ENCODE measurements at places on chromosomes 6 and 20. TPM values are rescaled to one million over a fixed set of nuclear protein-coding genes. Genes with fewer than 3 reads are reported as not detected.

DNA sequence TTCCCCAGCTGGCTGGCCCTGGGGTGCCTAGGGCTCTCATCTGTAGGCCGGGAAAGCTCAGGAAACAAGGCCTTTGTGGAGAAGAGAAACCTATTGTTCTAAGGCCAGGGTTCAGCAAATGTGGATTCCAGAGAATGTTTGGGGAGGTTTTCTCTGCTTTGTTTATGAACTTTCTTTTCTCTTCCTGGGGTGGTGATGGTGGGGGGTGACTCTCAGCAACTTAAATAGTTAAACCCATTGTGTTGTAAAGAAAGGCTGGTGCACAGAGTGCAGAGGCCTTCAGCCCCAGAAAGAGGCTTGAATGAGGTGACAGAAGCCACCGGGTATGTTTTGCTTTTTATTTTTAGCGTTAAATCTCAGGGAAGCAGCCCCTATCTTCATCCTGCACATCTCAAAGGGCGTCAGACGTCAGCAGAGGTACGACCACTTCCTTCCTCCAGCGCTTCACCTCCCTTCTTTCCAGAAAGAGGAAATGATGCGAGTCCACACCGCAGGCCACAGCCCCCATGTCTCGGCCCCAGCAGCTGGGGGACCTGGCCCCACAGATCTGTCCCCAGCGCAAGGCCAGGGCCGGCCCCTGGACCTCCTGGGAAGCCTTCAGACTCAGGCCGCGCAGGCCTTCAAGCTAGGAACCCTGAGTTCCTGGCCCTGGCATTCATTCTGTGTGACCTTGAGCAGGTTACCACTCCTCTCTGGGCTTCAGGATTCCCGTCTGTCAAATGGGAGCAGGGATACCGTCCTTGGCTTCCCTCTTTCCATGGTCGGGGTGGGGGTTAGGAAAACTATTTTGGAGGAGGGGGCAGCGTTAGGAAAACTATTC, 605 bp upstream of the PPP1R16B start:
- H3K36me3 ChIP-seq: no peaks in the 10 kb centered on the region
- DNase-seq: no peak

DNA sequence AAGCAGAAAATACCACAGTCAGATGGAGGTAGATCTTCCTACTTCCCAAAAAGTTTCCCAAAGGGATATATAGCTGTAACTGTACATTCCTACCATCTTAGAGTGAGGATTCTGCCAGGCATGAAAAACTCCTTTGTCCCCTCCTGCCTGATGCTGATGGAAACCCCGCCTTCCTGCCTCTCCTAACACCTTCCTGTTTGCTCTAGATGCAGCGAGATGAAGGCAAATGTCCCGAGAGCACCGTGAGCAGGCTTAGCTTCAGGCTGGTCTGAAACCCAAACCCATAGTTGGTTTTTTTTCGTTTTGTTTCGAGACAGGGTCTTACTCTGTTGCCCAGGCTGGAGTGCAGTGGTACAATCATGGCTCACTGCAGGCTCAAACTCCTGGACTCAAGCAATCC, 55.6 kb downstream of the MYB start:
- no peaks in the 10 kb centered on the region for H3K4me1 ChIP-seq
- H3K36me3 ChIP-seq: no peaks in the 10 kb centered on the region
- no peaks in the 10 kb centered on the region for H3K27me3 ChIP-seq
- H3K27ac ChIP-seq: no peak overlapping the region
- no peak for DNase-seq

- H3K27me3 ChIP-seq: no peaks in the 10 kb centered on the region
- no peak overlapping the region for H3K4me3 ChIP-seq
- no peak overlapping the region for H3K27ac ChIP-seq
Observed at GRCh38 chr20:9903048-9903655, 64.3 kb upstream of the PAK5 start.

The NRSN1 gene
- total RNA-seq: 1.2 TPM

DNA sequence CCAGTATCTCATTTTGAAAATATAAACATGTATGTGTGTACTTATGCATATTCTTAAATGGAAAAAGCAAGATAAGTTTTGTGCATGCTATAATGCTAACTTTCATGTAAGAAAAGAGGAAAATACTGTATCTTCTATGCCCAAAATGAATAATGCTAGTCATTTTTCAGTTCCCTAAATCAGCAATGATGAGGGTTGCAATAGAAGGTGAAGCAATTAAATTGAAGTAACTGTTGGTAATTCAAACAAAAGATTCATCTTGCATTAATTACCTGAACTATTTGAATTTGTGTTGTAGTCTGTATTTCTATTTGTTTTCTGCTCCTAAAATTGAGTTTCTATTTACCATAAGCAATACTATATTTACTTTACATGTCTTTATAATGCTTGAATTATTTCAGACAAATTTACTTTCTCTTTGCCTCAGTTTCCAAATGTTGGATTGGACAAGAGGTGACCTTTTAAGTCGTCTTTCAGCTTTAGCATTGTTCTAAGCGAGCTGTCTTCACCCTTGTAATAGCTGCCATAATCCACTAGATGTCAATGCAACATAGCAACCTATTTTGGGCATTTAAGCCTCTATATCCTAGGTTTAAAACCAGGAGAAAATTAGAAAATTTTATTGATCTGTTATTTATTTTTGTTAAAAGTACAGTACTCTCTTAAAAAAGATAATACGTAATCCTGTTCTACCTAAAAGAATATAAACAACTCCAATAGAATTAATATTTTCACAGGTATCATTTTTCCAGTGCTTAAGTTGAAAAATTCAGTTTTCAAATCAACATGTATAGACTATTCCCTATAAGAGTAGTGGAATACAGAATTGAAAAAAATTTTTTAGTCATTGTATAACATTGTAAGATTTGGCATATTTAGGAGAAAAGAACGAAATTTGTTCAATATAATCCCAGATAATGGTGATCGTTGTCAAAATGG, 52.3 kb upstream of the IFNGR1 start:
- no peak overlapping the region for H3K27ac ChIP-seq
- no peaks in the 10 kb centered on the region for H3K36me3 ChIP-seq
- H3K27me3 ChIP-seq: no peaks in the 10 kb centered on the region
- H3K4me1 ChIP-seq: peaks cover 6% of the 10 kb centered on the region

DNA sequence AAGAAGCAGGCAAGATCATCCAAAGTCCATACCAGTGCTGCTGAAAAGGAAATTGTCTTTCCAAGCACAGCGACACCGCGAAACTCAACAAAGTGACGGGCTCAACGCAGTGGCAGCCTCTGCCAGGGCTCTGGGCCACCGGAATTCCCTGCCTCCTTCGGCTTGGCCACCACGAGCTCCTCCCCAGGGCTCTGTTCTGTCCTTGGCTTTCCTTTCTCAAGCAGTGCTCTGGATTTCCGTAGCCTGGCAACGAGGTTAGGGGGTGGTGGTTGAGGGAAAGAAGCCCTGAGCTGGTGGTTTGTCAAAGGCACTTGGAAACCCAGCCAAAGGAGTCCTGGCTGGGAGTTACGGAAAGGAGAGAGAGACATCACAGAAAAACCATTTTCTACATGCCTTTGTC, 31.2 kb downstream of the PRR18 start:
- H3K4me1 ChIP-seq: peaks cover 19% of the 10 kb centered on the region
- no peak for DNase-seq
- no peak overlapping the region for H3K27ac ChIP-seq
- no peaks in the 10 kb centered on the region for H3K27me3 ChIP-seq
- no peak overlapping the region for H3K4me3 ChIP-seq

The ESR1 gene
- total RNA-seq: 0.84 TPM

GRCh38 chr20:50995506-50995905, 27.4 kb downstream of the KCNG1 start:
- no peak overlapping the region for H3K4me3 ChIP-seq
- no peak for DNase-seq
- no peaks in the 10 kb centered on the region for H3K36me3 ChIP-seq

- H3K27ac ChIP-seq: peak overlapping the region; percentile 98
- H3K36me3 ChIP-seq: no peaks in the 10 kb centered on the region
- H3K27me3 ChIP-seq: no peaks in the 10 kb centered on the region
- DNase-seq: no peak
- peak overlapping the region; percentile 89 for H3K4me3 ChIP-seq
Observed at GRCh38 chr6:147205690-147206600, 1.7 kb downstream of the STXBP5 start.

- no peaks in the 10 kb centered on the region for H3K36me3 ChIP-seq
- no peaks in the 10 kb centered on the region for H3K4me1 ChIP-seq
- no peak overlapping the region for H3K4me3 ChIP-seq
Observed at GRCh38 chr6:53761036-53761435, 33.8 kb upstream of the LRRC1 start.

The SLC17A1 gene
- total RNA-seq: not detected

- H3K27me3 ChIP-seq: no peaks in the 10 kb centered on the region
- DNase-seq: no peak
- H3K4me1 ChIP-seq: no peaks in the 10 kb centered on the region
Observed at GRCh38 chr6:112683926-112684325, 336.8 kb downstream of the RFPL4B start.

DNA sequence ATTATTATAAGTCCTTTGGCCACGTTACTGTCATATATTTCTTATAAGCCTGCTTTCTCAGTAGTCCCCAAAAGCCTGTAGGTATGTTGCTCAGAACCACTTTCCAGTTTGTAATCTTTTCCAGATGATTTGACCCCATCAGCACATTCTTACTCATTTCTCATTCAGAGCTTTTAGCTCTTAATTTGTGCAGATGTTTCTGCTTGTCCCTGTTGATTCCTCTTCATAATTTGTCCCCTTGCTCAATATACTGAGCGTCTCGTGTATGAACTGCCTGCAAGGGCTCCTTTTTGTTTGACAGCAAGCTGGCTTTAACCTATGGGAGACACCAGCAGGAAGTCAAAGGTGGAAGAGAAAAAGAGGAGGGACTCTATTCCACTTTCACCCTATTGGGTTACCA, 733.8 kb upstream of the GJE1 start:
- H3K4me3 ChIP-seq: no peak overlapping the region
- H3K4me1 ChIP-seq: peaks cover 6% of the 10 kb centered on the region
- H3K27me3 ChIP-seq: no peaks in the 10 kb centered on the region
- no peak for DNase-seq

DNA sequence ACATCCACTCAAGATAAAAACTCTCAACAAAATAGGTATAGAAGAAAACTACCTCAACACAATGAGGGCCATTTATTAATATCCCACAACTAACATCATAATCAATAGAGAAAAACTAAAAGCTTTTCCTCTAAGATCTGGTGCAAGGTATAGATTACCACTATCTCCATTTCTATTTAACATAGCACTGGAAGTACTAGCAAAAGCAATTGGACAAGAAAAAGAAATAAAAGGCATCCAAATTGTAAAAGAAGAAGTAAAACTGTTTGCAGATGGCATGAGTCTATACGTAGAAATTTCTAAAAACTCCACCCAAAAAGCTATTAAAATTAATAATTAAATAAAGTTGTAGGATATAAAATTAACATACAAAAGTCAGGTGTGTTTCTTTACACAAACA, 230.8 kb upstream of the PRSS16 start:
- no peaks in the 10 kb centered on the region for H3K36me3 ChIP-seq
- no peak for DNase-seq
- no peaks in the 10 kb centered on the region for H3K27me3 ChIP-seq
- no peak overlapping the region for H3K27ac ChIP-seq
- peaks cover 7% of the 10 kb centered on the region for H3K4me1 ChIP-seq
- no peak overlapping the region for H3K4me3 ChIP-seq

DNA sequence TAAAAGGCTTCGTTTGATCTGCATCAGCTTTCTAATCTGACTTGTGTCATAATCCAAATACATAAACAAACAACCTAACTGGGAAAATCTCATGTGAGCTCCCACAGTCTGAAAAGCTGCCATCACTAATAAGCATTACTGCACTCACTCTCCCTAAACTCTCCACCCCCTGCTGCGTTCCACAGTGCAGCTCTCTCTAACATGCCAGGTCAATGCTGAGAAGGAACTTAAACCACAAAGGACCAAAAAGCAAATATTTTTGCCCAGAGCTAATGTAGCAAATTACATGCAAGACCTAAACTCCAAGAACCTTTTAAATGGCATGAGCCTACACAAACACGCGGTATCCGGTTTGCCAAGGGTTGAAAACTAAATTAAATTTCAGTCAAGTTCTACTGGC, 542.3 kb upstream of the JARID2 start:
- DNase-seq: no peak
- H3K27ac ChIP-seq: no peak overlapping the region
- H3K27me3 ChIP-seq: no peaks in the 10 kb centered on the region
- no peak overlapping the region for H3K4me3 ChIP-seq

- H3K4me1 ChIP-seq: no peaks in the 10 kb centered on the region
- H3K4me3 ChIP-seq: no peak overlapping the region
- no peaks in the 10 kb centered on the region for H3K27me3 ChIP-seq
- H3K36me3 ChIP-seq: peaks cover 35% of the 10 kb centered on the region
- no peak for DNase-seq
Observed at GRCh38 chr6:116714296-116714695, 33.3 kb downstream of the KPNA5 start.

The RPL10A gene
- total RNA-seq: 1,840 TPM

- no peaks in the 10 kb centered on the region for H3K4me1 ChIP-seq
- H3K4me3 ChIP-seq: no peak overlapping the region
- no peak overlapping the region for H3K27ac ChIP-seq
- no peaks in the 10 kb centered on the region for H3K36me3 ChIP-seq
Observed at GRCh38 chr6:111173341-111173740, 86.0 kb downstream of the SLC16A10 start.

- no peak overlapping the region for H3K27ac ChIP-seq
- H3K27me3 ChIP-seq: no peaks in the 10 kb centered on the region
- no peaks in the 10 kb centered on the region for H3K36me3 ChIP-seq
- no peak overlapping the region for H3K4me3 ChIP-seq
- H3K4me1 ChIP-seq: peaks cover 3% of the 10 kb centered on the region
Observed at GRCh38 chr6:134427721-134428120, 109.8 kb upstream of the SGK1 start.

The FOXS1 gene
- 0.50 TPM for total RNA-seq

DNA sequence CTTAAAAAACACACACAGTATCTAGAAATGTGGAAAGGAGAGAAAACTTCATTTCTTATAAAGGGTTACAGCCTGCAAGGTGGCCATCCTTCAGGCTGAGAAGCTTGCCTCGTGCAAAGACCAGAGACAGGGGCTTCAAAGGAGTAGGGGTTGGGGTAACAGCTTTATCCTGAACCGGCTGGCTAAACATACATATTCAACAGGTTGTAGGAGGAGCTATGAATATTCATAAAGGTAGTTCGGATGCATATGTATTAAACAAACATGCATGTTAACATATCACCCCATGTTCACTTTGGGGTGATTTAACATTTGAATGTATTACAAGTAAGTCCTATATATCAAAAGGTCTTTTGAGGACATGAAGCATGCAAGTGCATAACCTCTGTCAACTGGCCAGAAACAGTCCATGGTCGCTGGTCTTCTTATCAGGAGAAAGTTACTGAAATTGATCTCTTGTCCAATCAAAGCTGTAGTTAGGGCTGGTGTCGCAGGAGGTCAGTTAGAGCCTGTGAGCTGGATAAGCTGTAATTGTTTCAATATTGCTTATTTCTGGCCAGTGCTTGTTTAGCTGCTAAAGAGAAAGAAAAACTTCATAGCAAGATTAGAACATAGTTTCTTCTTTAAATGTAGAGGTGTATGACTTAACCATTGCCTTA, 2.3 kb upstream of the STMND1 start:
- peaks cover 15% of the 10 kb centered on the region for H3K4me1 ChIP-seq
- no peak for DNase-seq
- no peak overlapping the region for H3K27ac ChIP-seq
